Lung (tissue), 17 donors: ENCODE measurements at places on chromosomes 12 and 14.

- no peak for DNase-seq
Measured at GRCh38 chr12:238736-239398, 23.8 kb downstream of the SLC6A13 start.

GRCh38 chr14:86625637-86626036 lies 1095.7 kb downstream of the FLRT2 start:
- peak; percentile 6 for DNase-seq

DNA sequence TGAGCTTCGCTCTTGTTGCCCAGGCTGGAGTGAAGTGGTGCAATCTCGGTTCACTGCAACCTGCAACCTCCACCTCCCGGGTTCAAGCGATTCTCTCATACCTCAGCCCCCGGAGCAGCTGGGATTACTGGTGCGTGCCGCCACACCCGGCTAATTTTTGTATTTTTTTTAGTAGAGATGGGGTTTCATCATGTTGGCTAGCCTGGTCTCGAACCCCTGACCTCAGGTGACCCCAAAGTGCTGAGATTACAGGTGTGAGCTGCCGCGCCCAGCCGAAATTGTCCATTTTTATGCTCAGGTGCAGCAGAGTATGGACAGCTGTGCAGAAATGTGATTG lies 19.2 kb upstream of the CYP46A1 start:
- no peak for DNase-seq

- no peak for DNase-seq
Measured at GRCh38 chr12:17976202-17976601, 113.8 kb downstream of the RERGL start.

DNA sequence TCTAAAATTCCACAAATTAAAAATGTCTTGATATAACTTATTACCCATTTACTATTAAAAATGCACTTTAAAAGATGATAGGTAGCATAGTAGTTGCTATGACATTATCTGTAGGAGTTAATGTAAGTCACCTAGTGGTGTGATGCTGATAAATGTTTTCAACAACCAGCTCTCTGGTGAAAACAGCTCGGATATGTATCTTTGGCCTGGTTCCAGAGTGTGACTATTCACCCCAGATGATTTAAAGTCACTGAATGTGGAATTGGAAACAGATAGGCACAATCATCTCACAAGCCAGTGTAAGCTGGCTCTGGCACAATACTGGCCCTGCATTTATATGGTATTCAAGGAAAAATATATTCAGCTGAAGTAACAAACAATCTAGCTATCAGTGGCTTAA lies 9.2 kb upstream of the CCDC196 start:
- no peak for DNase-seq

DNA sequence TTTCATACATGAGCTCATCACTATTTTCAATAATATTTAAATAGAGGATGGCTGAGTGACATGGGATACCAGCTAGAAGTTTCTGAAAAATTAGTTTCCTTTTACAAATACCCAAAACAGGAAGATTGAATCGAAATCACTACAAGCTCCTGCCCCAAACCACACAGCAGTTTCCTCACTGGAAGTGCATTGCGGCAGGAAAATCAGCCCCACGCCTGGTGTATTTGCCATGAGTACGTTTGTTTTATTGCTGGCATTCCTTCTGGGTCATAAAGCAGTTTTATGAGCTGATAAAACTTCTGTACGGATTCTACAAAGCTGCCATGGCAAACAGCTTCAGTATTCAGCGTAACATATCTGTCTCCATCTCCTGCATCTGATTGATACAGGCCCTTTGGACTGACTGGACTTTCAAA lies 23.7 kb downstream of the CDC42BPB start:
- peak; percentile 24 for DNase-seq
